H7 (cell line): ENCODE measurements at places on chromosomes 5 and 9.
A peak's percentile ranks its signal among the peaks of the same experiment; 100 is the strongest.

DNA sequence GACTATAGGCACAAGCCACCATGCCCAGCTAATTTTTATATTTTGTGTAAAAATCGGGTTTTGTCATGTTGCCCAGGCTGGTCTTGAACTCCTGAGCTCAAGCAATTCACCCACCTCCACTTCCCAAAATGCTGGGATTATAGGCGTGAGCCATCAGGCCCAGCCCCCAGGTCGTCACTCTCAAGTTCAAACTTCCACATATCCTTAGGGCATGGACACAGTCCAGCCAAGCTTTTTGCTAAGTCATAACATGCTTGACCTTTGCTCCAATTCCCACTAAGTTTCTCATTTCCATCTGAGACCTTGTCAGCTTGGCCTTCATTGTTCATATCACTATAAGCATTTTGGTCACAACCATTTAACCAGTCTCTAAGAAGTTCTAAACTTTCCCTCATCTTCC lies 43.9 kb upstream of the ARAP3 start:
- DNase-seq = no peak

DNA sequence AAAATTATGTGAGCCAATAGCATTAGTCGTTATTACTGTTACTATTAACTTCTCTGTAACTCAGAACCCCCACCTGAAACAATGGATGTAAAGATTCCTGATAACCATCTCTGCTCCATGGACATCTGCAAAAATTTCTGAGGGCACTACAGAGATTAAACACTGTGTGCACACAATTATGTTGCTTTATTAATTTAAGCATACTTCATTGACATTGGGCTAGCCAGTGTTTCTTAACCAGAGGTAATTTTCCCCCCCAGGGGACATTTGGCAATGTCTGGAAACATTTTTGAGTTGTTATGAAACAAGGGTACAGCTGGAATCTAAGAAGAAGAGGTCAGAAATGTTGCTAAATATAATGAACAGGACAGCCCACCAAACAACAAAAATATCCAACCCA lies 19.3 kb downstream of the SLIT3 start:
- DNase-seq = no peak

- DNase-seq = no peak
These were observed 132.0 kb downstream of the IZUMO3 start for GRCh38 chr9:24413651-24414050.

GRCh38 chr9:16000811-16001210 lies 448.0 kb downstream of the CCDC171 start:
- no peak for DNase-seq

- DNase-seq = no peak
These were observed 272.6 kb downstream of the ATPSCKMT start for GRCh38 chr5:9977070-9977469.

DNA sequence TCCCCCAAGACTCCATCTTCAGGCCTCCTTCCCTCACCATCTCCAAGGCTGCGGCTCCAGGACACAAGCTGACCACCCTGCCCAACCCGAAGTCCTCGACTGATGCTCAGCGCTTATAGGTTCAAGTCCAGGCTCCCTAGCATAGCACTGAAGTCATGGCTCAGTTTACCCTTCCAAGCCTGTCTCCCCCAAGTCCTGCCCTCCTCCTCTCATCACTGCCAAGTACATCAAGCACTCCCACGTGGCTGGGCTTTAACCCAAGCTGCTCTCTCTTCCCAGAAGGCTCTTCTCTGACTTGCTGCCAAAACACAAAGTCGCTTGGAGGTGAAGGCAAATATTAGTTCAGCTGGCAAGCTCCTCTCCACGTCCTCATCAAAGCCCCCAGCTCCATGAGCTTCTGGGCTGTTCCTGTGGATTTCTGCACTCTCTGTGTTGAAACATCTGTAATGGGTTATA lies 22.1 kb upstream of the MARCHF6 start:
- no peak for DNase-seq

- no peak for DNase-seq
These were observed 30.7 kb downstream of the CYLC2 start for GRCh38 chr9:103025796-103026195.

GRCh38 chr5:138954257-138955012 lies 79.3 kb upstream of the LRRTM2 start:
- no peak for DNase-seq

GRCh38 chr5:59420596-59420995 lies 472.9 kb downstream of the PDE4D start:
- DNase-seq = no peak

DNA sequence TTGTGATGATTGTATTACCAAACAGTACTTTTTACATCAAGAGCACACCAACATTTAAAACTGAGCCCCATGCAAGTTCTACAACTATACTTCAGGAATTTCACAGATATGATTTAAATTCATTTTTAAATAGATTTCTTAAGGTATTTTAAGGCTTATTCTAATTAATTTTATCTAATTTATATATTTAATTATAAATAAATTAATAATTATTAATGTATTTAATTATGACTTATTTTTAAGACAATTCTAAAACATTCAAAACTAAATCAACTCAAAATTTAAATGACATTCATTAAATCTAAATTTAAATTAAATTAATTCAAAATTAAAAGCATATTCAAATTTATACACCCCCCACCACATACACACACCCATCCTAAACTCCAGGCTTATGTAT lies 299.2 kb downstream of the NFIB start:
- DNase-seq = no peak

DNA sequence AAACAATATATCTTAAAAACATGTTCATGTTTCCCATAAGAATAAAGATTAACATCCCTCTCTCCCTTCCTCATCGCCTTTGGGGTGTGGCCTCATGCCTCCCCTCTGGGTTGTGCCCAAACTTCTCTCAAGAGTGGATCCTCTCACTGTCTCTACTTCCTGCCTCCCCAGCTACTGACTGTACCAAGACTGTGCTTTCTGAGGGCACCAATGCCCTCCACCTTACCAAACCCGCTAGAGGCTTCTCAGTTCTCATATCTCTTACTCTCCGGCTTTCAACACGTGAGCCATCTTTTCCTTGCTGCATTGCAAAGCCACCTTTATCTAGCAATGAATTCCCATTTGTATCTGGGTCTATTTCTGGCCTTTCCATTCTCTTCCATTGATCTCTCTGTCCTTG lies 34.4 kb upstream of the KCNIP1 start:
- no peak for DNase-seq

- no peak for DNase-seq
These were observed 224.3 kb downstream of the GRIA1 start for GRCh38 chr5:153714798-153715197.

DNA sequence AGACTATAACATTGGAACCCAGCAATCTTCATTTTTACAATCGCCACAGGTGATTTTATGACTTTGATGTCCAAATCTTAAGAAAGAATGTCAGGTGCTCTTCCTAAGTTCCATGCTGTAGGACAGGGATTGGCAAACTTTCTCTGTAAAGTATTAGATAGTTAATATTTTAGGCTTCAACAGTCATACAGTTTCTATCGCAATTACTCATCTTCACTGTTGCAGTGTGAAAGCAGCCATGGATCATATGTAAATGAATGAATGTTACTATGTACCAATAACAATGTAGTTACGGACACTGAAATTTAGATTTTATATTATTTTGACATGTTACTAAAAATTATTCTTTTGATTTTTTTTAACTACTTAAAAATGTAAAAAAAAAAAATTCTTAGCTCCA lies 169.7 kb downstream of the DTWD2 start:
- DNase-seq = no peak

- DNase-seq = peak; percentile 15
These were observed 40.6 kb downstream of the ACTL7B start for GRCh38 chr9:108815156-108815555.

- DNase-seq = no peak
These were observed 32.4 kb downstream of the PCDHGC5 start for GRCh38 chr5:141521244-141521781.

DNA sequence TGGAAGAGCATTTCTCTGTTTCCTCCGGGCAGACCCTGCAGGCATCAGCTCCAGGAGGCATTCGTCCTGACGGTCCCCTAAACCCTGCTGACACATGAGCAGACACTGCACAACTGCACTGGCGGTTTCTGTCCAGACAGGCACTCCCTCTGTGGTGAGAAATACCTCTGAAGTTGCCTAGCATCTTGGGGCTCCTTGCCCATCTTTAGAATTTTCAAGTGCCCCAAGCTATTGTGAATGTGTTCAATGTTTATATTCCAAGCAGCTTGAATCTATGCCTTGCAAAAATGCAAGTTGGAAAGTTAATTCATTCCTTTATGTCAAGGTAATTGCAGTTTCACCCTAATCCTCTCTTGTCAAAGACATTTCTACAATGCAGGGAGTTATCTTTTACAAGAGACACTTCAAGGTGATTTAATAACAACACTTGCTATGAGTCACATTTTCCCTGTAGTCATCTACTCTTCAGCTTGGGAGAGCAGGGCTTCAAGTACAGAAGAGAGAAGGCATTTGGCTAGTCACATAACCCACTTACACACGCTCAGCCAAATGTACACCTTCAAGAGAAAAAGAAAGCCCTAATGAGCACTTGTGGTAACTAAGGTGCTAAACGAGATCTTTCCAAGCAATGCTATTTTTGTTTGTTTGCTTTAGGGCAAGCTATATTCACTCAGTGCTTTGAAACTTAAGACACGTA lies 302.5 kb downstream of the MLLT3 start:
- no peak for DNase-seq

DNA sequence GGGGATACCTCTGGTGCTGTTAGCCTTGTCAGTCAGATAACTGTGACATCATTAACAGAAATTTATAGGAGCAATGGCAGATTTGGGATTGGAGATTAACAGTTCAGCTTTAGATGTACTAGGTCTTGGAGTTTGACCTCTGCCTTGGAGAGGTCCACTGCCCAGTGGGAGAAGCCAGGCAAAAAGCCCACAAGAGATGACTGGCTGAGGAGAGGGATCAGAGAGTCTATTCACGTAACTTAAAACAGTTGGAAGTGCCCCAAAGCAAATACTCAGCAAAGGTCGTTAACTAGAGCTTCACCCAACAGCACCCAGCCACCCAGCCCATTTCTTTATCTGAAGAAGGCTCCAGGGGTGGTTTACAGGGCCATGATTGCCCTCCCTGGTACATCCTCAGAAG lies 232.7 kb upstream of the PPP1R2B start:
- DNase-seq = no peak

DNA sequence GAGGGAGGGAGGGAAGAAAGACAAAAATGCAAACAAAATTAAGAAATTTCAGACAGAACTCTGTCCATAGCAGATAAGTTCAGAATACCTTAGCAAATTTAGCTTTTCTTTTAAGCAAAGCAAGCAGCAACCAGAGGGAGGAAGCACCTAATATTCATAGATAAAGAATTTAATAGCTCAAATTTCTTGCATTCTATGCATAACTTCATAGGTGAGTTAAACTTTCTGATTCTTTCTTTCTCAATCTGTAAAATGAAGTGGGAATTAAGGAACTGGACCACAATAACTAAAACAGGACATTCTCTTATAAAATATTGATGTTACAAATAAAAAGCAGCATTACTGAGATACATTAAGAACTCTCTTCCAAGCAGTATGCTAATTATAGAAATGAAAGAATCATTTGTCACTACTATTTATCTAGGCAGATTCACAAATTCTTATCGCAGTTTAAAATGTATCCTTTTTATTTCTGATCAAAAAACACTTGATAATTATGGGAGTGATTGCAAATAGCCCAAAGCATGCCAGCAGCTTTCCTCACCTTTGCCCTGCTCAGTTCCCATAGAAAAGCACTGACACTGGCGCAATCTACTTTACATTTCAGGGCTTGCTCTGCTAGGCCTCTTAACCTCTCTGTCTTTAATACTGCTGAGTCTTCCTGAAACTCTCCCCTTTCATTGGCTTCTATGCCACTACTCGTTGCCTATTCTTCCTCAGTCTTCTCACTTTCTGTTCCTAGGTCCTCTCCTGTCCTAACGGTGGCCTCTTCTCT lies 341.8 kb downstream of the PIK3R1 start:
- no peak for DNase-seq

DNA sequence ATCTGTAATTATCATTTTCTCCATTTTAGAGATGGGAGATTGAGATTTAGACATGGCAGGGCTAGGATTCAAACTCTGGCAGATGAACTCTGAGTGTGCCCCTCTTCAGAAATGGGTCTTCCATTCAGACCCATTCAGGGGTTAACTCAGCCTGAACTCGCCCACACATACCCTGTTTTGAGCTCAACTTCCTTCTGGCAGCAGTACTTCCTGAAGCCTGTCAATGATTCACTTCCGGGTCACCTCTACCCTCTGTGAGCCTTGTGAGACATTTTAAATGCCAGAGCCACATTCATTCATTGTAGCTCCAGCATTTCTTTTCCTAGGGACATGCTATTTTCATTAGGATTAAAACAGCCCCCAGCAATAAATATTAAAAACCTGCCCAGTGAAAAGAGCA lies 209.3 kb upstream of the SLC24A2 start:
- no peak for DNase-seq

DNA sequence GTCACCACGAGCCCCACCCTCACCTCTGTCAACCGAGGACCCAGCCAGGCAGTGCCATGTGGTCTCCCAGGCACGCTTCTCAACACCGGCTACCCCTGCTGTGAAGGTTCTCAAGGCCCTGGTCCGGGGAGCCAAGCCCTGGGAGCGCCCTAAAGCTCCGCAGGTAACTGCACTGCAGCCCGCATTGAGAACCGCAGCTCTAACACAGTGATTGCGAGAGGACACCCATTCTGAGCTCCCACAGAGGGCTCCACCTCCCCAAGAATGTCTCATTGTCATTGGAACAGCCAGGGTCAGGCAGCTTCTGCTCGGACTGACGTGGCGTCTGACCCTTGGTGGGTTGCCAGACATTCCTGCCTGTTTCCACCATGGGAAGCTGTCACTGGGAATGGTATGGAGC lies 88.3 kb downstream of the ANKRD33B start:
- peak; percentile 48 for DNase-seq

DNA sequence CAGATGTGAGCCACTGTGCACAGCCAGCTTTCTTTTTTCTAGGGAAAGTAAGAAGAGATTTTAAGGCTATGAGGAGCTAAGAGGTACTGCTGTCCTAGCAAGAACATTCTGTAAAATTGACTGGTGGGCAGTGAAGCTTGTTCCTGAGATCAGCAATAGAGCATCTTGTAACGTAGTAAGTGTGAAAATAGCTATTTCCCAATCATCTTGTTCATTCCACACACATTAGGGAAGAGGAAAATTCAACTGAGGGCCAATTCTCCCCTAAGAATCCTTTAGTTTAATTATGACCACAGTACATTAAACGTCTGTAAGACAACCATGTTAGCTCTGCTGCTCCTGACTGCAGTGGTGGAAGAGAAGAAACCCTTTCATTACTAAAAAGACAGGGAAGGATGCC lies 246.2 kb downstream of the EFNA5 start:
- no peak for DNase-seq

DNA sequence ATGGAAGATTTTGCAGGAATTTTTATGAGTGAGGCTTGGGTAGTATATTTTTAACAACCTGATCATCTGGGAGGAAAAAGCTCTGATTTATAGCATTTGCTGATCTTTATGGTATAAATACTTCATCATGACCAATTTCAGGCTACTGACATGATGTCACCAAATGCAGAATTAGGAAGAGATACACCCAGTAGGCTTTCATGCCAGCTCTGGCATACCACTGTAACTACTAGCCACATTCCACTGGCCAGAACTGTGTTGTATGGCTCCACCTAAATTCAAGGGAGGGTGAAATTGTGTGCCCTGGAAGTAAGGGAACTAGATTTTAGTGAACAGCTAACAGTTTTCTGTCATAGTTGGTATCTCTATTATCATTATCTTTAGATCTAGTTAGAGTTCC lies 17.6 kb downstream of the AP3S1 start:
- no peak for DNase-seq

GRCh38 chr5:169125571-169125970 lies 175.4 kb downstream of the SLIT3 start:
- no peak for DNase-seq
